ENCODE measurements at places on chromosomes 11 and 22.

DNA sequence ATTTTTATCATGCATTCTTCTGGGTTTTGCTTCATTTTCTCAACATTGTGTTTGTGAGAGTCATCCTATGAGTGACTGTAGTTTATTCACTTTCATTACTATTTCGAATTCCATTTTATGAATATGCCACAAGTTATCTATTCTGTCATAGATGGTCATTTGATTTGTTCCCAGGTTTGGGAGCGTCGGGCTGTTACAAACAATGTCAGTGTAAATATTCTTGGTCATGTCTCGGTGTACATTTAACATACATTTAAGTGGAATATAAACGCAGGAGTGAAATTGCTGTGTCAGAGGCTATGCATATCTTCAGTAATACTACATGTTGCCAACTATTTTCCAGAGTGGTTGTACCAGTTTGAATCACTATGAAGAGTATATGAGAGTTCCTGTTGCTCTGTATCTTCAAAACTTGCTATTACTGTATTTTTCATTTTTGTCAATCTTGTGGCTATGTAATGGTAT, 2.4 kb downstream of the TRIM44 start:
- no peak for DNase-seq

GRCh38 chr22:23591201-23591791, 11.2 kb upstream of the IGLL1 start:
- DNase-seq = no peak

- no peak for DNase-seq
Measured at GRCh38 chr11:9528573-9529333, 44.7 kb upstream of the WEE1 start.

GRCh38 chr22:22892096-22893052, 4.8 kb downstream of the IGLL5 start:
- DNase-seq = no peak

DNA sequence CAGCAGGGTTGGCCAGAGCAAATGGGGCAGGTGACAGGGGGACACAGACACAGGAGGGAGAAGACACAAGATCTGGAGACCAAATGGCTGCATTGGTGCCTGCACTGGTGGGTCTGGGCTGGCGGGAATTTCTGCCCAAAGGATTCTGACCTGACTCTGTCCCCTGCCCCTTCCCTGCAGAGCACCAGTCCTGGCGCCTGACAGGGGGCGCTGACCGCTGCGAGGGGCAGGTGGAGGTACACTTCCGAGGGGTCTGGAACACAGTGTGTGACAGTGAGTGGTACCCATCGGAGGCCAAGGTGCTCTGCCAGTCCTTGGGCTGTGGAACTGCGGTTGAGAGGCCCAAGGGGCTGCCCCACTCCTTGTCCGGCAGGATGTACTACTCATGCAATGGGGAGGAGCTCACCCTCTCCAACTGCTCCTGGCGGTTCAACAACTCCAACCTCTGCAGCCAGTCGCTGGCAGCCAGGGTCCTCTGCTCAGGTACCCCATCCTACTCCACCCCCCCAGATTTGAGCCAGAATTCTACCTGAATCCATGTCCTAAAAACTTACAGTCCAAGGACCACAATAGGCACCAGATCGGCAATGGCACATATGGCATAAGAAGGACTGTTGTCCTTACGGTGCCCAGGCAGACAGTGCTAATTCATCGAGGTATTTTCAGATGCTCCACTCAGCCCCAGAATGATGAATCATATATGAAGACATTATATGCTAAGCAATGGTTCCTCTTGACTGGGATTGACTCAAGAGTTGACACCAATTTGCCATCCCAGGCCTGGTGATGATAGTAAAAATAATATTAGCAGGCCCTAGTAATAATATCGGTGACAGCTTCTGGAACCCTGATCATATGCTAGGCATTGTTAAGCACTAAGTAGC, 38.2 kb downstream of the CD6 start:
- DNase-seq = no peak

- no peak for DNase-seq
Measured at GRCh38 chr22:31960767-31961166, 16.4 kb downstream of the YWHAH start.

DNA sequence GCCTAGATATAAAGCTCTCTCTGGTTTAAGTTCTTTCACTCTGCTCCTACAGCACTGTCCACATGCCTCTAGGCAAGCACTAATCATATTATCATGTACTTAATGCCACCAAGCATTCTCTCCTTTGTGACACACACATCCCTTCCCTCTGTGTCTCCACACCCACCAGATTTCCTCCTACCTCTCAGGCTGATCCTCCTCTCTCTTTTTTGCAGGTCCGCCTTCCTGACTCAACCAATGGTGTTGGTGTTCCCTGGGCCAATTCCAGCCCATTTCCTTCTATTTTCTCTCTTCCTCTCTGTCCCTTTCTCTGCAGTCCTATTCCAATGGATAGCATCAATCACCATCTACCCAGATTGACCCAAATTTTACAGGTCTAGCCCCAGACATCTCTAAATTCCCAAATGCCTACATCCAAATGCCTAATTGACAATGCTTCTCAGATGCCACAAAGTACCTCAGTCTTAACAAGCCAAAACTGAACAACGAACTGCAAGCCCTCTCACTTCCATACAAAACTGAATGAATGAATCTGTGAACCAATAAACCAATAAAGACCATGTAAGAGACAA, 504 bp upstream of the ZNF215 start:
- no peak for DNase-seq

DNA sequence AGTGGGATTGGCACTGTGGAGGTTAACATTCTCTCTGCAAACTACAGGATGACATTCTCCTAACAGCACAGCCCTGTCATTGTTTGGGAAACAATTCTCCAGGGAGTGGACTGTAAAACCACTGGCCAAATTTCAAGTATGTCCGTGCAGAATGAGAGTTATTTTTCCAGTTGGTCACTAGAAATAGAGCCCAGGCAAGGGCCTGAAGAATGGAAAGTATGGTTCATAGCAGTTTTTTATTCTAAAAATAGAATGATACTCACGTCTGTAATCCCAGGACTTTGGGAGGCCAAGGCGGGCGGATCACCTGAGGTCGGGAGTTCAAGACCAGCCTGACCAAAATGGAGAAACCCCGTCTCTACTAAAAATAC, 39.0 kb upstream of the CD44 start:
- DNase-seq = no peak

DNA sequence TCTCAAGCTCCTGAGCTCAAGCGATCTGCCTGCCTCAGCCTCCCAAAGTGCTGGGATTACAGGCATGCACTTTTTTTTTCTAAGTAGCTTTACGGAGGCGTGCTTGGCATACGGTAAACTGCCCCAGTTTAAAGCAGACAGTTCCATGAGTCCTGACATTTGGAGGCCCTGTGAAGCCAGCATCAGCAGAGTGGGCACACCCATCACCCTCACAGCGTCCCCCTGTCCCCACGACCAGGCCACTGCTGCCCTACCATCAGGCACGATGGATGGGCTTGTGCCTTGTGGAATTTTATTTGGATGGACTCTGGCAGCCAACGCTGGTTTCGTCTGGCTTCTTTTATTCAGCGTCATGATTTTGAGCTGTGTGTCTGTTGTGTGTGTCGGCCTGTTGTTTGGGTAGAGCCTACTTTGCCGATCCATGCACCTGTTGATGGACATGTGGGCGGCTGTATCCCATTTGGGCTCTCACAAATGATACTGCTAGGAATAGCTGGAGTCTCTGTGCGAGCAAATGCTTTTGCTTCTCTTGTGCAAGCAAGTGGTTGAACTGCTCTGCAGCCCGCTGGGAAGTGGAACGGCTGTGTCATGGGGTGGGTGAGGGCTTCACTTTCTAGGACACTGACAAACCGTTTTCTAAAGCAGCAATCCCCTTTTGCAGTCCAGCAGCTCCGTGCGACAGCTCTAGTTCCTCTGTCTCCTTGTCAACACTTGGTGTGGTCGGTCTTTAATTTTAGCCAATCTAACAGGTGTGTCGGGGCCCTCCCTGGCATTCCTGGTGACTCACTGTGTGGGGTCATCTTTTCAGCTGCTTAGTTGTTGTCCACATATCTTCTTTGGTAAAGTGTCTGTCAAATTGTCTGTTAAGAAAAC, 23.8 kb downstream of the KCNQ1 start:
- no peak for DNase-seq

DNA sequence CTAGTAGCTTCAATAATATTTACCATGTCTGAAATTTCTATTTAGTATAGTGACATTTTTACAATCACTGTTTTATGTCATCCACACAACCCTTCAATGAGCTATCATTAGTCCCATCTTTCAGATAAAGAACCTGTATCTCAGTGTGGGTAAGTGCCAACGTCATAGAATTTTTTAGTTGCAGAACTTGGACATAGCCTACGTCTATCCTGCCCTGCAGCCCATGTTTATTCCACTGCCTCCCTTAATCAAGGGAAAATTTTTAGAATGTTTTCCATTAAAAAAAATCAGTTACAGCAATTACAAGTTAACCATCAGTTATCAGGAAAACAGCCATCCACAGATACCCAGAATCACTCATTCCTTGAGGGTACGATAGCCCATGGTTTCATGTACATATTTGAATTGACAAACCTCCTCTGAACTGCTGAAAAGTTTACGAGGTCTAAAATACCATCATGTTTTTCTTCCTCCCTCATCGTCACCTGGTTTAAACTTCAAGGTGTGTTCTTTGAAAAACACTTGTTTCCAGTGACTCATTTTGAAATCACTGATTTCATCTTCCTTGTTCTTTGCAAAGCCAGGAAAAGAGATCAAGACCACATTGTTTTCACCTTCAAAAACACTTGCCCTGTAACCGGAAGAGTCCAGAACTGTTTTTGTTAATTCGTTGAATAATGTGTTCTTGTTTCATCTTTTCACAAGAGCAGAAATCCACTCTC, 100.9 kb downstream of the FAM76B start:
- DNase-seq = no peak

GRCh38 chr11:8613036-8613435, 19.0 kb upstream of the STK33 start:
- DNase-seq = no peak

DNA sequence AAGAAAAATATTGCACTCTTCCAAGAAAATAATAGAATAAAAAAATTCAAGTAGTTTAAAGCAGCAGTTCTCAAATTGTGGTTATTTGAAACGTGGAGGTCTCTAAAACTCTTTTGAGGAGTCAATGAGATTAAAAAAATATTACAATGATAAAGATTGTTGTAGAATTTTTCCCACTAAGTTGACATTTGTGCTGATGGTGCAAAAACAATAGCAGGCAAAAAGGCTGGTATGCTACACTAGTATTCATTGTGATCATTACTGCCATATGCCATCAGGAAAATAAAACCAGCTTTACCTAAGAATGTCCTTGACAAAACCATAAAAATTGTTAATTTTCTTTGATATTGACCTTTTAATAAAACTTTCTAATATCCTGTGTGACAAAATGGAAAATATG, 505.2 kb upstream of the ANO5 start:
- no peak for DNase-seq

DNA sequence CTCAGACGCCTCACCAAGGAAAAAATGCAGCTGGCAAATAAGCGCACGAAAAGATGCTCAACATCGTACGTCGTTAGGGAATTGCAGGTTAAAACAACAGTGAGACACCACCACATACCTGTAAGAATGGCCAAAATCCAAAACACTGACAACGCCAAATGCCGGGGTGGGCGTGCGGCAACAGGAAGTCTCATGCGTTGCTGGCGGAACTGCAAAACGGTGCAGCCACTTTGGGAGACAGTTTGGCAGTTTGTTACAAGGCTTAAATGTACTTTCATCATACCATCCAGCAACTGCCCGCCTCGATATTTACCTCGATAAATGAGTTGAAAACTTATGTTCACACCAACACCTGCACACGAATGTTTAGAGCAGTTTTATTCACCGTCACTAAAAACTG, 7.5 kb upstream of the CTSD start:
- DNase-seq = no peak

- DNase-seq = no peak
Measured at GRCh38 chr22:36606114-36606513, 77.1 kb upstream of the EIF3D start.

DNA sequence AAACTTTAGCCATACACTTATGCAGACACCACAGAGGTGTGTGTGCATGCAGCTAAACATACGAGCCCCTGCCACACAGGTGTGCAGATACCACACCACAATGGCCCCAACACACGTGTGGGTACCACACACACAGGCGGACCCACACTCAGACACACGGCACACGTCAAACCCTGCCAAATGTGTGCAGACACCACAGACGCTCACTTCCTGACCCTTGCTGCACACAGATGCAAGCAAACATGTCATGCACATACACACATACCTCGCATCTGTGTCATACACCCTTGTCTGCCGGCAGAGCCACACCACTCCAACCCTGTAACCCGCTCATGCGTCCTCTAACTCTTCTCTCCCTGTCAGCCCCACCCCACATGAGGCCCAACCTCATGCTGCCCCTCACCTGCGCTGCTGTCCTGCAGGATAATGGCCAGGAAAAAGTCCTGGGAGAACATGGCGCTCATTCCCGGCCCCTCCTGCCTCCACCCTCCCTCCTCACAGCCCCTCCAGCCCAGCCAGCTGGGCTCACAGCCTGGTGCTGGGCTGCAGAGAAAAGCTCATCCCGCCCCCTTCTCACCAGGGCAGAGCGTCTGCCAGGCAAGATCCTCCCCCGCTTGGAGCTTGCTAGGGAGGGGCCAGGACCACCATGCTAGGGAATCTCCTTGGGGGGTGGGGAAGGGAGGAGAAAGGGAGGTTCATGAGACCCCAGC, 14.2 kb downstream of the SMPD1 start:
- no peak for DNase-seq

DNA sequence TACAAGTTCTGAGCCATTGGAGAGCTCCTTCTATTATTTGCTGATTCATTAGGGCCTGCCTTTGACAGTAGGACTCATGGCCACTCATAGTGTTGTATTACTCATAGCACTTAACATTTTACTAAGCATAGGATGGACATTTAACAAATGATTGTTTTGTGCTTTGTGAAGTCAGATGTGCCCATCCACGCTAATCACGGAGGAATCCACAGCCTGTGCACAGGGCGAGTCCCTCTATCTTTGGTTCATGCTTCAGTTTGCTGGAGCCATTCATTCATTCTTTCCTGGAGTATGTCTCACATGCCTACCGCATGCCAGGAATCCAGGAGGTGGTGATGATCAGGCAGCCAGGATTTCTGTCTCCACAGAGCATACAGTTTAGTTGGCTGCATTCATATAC, 254.1 kb downstream of the NTM start:
- DNase-seq = no peak

GRCh38 chr11:12914400-12914912, 94.7 kb upstream of the RASSF10 start:
- DNase-seq = peak; percentile 22

DNA sequence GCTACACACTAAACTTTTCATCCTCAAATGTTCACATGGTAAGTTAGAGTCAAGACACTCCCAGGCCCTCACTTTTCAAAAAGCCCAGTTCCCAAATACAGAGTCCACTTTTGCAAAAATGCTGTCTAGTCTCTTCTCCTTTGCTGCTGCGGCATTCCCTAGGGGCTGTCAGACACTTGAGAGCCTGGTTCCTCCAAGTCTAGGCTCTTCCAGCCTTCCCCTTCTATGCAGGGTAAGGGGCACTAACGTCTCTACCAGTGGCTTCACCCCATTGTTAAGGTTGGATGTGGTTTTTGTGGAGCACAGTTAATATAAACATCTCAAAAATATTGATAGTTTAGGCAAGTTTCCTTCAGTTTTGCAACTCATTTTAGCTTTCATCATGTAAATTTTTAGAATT, 181.5 kb downstream of the KIF18A start:
- no peak for DNase-seq

Data from GM12892 (cell line).